ENCODE measurements at places on chromosomes 5 and 9.
A peak's percentile ranks its signal among the peaks of the same experiment; 100 is the strongest.

GRCh38 chr9:136105398-136106135 is 10.5 kb upstream of the NACC2 start:
- DNase-seq, result no peak

DNA sequence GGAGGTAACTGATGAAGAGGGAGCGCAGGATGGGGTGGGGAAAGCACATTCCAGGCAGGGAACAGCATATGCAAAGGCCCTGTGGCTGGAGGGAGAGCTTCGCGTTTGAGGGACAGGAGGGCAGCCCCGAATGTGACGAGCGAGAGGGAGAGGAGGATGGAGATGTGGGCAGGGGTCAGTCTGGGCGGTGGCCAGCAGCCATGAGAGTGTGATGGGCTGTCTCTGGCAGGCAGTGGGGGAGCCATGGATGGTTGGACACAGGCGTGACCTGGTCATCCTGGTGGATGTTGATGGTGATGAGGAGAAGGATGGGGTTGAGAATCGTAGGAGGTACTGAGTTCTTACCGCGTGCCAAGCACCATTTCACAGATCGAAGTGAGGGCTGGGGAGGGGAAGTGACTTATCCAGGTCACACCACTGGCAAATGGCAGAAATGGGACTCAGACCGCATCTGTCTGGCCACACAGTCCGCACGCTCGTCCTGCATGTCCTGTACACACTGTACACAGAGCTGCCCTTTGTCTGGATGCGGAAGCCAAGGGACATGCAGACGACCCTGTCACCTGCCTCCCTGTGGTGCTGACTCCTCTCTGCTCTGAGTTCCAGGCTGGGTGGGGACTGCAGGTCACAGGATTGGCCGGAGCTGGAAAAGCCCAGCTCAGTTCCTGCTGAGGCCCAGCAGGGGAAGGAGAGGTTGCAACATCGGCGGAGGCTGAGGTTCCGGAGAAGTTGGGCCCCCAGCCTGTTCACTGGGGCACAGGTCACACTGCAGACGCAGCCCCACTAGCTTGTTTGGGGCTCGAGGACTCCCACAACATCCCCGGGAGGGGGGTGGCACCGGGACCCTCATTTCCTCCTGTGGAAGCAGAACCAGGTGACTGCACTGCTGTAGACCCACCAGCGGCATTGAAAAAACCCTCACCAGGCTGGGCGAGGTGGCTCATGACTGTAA is 165.6 kb upstream of the IER5L start:
- no peak for DNase-seq

DNA sequence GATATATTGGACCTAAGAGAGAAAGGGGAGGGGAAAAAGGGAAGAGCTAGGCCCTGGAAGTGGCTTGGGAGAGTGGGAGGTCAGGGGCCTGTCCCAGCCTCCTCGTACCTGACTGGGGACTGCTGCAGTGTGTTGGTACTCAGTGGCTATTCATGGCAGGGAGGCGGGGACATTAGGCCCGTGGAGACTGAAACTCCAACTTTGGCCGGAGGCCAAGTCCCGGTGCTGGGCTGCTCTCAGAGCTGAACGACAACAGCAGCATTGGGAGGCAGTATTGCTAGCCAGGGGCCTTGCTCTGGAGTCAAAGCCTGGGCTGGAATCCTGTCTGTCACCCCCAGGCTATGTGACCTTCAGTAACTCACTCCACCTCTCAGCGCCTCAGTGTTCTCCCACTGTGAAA is 37.8 kb downstream of the NEURL1B start:
- DNase-seq, result peak; percentile 55

DNA sequence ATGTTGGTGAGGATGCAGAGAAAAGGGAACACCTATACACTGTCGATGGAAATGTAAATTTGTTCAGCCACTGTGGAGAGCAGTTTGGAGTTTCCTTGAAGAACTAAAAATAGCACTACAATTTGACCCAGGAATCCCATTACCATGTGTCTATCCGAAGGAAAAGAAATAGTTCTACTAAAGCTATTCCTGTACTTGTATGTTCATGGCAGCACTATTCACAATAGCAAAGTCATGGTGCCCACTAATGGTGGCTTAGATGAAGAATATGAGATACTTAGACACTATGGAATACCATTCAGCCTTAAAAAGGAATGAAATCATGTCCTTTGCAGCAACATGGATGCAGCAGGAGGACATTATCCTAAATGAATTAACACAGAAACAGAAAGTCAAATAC is 50.2 kb upstream of the CAST start:
- no peak for DNase-seq

- no peak for DNase-seq
Measured at GRCh38 chr5:161095953-161096352, 243.9 kb upstream of the ATP10B start.

All from uterus (tissue), 4 donors.